ENCODE measurements at places on chromosomes 4 and X.

DNA sequence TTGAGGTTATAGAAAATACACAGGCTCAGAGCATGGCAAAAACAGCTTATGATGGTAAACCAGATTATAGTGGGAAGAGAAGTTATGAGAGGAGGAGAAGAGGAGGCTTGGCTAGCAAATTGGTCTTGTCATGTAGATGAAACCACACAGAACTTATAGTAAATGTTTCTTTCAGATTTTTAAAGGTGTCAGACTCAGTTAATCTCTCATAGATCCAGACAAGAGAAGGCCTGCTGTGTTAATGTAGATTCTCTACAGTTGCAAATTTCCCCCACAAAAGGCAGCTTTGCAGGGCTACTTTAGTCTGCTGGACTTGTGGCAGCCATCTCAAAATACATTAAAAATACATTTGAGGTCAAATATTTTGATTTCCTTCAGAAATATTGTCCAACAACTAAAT lies 1731.7 kb downstream of the ARAP2 start:
- DNase-seq: no peak

DNA sequence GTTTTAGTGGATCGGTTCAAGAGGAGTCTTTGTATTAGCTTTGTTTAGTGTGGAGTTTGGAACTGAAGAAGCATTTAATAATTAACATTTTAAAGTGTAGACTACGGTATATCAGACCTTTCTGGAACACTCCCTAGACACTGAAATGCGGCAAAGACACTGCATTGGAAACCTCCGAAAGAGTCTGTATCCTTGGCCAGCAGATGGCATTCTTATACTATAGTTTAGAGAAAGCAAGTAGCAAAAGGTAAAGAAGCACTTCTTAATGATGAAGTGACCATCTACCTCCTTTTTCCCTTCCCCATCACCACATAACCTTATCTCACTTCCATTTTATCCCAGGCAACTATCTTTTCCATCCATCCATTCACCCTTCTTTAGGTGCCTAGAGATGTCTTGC lies 7.6 kb downstream of the FABP2 start:
- no peak for DNase-seq

DNA sequence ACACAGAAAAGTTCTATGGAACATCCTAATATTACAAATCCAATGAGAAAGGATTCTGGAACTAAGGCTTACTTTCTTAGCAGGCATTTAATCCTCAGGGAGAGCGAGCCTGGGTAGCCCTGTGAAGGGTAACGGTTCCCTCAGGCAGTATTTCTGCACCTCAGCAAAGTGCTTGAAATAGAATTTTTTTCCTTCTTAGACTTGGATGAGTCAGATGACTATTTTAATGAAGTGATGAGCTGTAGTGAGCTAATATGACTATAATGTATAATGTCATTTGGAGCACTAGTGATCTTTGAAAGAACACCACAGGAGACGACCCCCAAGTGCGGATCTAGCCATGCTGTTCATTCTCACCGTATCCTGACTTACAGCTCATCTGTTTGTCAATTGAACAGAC lies 493.0 kb upstream of the FAM241A start:
- DNase-seq: no peak

- DNase-seq: no peak
Observed at GRCh38 chrX:119229253-119229615, 6.9 kb upstream of the PGRMC1 start.

DNA sequence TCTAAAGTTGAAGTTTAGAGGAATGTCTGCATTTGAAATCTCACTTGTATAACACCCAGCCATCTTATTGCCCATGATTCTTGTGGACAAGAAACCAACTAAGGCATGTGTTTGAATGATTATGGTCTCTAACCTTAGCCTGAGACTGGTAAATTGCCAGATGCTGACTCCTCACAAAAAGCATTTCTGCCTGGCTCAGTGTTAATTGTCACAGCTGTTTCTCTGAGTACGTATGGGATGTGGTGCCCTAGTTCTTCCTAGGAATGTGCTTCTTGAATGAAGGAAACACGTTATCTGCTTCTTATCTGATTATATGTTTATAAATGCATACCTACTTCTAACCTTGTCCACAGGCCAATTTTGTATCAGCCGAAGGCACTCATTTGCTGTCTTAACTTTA lies 63.1 kb upstream of the NDP start:
- no peak for DNase-seq

All from stimulated activated CD4-positive, alpha-beta T cell treated with anti-CD3 and anti-CD28 coated beads, Interleukin-2, amount 100 ng/mL, for 48 hours (primary cell).